CD4-positive, alpha-beta memory T cell (primary cell): ENCODE measurements at places on chromosomes 5 and 9.

DNA sequence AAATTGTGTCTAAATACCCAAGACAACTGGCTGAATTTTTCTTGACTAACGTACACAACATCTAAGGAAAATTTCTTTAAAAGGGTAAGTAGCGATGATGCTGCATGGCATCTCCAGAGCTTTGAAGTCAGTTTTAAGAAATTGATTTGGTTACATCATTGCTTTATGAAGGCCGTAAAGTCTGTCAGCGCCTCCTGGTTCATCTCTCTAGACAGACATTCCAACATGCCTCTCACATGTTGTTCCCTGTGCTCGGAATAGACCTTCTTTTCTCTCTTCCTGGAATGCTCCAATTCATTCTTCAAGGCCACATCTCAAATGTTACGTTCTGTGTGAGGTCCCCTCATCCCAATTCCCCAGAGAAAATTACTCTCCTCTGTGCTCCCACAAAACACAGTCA is 108.7 kb upstream of the SSBP2 start:
- DNase-seq: no peak

DNA sequence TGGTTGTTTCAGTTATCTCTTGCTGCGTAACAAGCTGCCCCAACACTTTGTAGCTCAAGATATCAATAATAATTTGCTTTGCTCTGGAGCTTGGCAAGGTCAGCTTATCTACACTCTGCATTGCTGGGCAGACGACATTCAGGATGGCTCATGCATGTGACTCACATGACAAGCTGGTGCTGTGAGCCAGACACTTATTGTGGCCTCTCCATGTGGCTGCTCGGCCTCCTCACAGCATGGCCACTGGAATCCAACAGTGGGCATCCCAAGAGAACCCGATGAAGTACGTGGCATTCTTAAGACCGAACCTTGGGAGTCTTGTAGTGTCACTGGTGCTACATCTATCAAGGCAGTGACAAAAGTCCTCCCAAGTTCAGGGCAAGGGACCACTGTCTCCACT is 94.2 kb upstream of the MVB12B start:
- DNase-seq: no peak

DNA sequence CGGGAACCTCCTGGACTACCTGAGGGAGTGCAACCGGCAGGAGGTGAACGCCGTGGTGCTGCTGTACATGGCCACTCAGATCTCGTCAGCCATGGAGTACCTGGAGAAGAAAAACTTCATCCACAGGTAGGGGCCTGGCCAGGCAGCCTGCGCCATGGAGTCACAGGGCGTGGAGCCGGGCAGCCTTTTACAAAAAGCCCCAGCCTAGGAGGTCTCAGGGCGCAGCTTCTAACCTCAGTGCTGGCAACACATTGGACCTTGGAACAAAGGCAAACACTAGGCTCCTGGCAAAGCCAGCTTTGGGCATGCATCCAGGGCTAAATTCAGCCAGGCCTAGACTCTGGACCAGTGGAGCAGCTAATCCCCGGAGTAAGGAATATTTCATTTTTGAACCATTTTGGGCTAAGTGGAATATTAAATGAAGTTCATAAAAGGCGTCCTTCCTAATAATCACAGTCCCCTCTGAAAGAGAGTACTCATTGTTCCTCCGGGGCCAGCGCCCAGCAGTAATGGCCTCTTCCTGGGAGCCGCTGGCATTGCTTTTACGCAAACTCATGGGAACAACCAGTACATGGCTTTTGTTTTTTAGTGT is 23.6 kb downstream of the QRFP start:
- DNase-seq: no peak

GRCh38 chr5:72503888-72504491 is 3.2 kb downstream of the ZNF366 start:
- no peak for DNase-seq

DNA sequence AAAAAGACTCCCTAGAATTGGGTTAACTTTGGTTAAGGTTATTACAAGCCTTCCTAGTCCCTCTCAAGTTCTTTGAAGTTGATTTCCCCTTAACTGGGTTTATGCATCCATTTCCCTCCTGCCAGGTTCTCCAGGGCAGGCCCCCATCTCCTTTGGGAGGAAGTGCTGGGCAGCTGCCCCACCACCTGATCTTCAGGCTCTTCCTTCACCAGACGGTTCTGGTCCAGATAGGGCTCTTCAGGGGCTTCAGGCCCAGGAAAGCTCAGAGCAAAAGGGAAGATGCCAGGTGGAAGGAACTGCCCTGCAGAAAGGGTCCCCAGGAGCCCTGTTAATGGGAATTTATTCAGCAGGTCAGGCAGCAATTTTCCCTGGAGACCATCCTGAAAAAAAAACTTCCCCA is 2.1 kb downstream of the SMIM32 start:
- no peak for DNase-seq
